ENCODE measurements at places on chromosomes 12 and 14.

GRCh38 chr12:13211191-13211858 is 14.8 kb downstream of the EMP1 start:
- no peak overlapping the region for H3K27ac ChIP-seq
- H3K36me3 ChIP-seq = no peaks in the 10 kb centered on the region
- peaks cover 36% of the 10 kb centered on the region for H3K4me1 ChIP-seq
- H3K27me3 ChIP-seq = no peaks in the 10 kb centered on the region
- no peak overlapping the region for H3K4me3 ChIP-seq
- DNase-seq = no peak

DNA sequence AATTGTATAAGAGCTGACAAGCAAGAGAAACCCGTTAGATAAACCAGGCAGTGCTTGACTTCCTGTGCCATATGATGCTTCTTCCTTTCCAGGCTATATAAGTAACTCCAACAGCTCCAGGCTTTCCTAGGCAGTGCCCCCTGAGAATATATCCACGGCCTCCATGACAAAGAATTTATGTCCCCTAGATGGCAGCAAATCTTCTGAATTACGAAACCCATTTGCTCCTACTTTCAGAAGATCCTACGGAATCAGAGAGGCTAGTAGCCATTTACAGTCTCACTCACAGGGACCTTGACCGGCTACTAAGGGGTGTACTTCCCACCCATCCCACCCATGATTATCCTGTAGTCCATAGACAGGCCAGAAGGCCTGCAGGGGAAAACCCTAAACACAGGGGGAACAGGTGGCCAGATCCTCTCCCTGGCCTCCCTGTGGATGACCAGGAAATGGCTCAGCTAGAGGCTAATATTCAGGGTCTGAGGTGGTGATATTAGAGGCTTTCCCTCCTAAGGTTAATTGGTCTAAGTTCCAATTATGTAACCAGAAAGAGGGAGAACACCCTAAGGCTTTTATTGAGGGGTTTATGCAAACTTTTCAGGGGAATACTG is 77.2 kb upstream of the DCD start:
- H3K27ac ChIP-seq = no peak overlapping the region
- no peaks in the 10 kb centered on the region for H3K36me3 ChIP-seq
- no peak overlapping the region for H3K4me3 ChIP-seq
- no peak for DNase-seq
- peaks cover 10% of the 10 kb centered on the region for H3K4me1 ChIP-seq

DNA sequence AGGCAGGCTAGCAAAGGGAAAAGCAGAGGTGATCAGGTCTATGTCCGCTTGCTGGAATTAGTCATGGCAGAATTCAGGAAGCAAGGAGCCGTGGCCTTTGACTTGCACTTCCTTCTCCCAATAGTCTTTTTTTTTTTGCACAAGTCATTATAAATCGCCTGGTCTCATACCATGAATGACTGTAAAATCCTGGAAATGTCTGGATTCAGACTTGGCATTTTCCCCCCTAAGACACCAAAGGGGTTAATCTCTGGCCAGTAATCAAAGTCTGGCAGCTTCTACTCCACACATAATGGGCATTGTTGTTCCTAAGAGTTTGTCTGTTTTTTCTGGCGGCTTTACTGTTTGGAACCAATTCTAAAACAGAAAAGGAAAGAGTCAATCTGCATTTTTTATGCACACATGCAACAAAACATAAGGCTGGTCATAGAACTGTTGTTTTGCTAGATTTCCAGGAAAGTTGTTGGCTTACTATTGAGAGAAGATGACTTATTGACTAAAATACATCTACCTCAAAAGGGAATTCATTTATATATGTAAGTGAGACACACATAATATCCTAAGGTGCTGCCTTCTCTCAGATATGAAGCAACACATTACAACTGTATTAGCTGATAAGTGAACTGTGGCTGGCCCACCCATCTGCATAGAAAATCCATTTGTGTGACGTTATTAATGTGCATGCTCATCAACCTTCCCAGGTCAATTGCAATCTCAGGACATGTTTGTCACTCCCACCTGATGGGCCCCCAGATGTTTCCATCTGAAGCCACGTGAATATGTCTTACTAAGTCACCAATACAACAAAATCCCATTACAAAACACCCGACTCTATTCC is 157.3 kb downstream of the BTG1 start:
- peaks cover 10% of the 10 kb centered on the region for H3K36me3 ChIP-seq
- DNase-seq = no peak
- H3K4me1 ChIP-seq = peaks cover 46% of the 10 kb centered on the region
- no peaks in the 10 kb centered on the region for H3K27me3 ChIP-seq
- no peak overlapping the region for H3K27ac ChIP-seq

GRCh38 chr12:115043079-115043478 is 359.1 kb upstream of the TBX3 start:
- H3K36me3 ChIP-seq = no peaks in the 10 kb centered on the region
- no peak for DNase-seq
- no peaks in the 10 kb centered on the region for H3K27me3 ChIP-seq
- no peak overlapping the region for H3K4me3 ChIP-seq
- H3K4me1 ChIP-seq = no peaks in the 10 kb centered on the region
- no peak overlapping the region for H3K27ac ChIP-seq

DNA sequence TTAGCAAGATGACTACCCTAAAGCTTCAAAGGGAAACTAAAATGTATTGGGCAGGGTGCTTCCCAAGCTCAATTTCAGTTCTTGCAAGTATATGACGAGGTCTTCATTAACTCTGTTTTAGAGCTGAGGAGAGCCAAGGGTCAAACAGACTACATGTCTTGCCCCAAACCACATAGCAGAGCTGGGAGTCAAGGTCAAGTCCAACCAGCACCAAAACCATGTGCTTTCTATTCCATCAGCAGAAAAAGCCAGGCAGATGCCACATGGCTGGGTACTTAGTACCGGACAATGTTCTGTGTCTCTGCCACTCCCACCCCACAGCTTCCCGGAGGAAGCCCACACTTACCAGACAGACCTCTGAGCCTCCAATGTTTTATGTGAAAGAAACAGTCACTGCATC is 17.6 kb downstream of the NID2 start:
- H3K4me1 ChIP-seq = no peaks in the 10 kb centered on the region
- H3K27ac ChIP-seq = no peak overlapping the region
- no peak overlapping the region for H3K4me3 ChIP-seq
- H3K27me3 ChIP-seq = no peaks in the 10 kb centered on the region

DNA sequence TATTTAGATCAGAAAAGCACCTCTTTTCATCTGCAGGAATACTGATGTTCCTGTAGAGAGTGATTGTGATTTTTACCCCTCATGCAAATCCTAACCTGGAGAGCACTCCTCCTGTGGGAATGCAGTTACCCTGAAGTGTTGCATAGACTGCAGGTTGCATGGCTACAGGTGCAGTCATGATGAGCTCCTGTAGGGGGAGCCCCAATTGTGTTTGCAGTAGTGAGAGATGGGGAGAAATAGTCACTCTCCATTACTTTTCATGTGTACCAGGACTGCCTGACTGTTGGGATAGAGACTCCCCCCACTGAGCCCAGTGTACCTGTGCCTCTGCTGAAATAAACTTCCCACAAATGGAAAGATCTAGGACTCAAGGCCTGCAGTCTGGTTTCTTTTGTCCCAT is 1086.5 kb downstream of the SLC6A15 start:
- no peaks in the 10 kb centered on the region for H3K27me3 ChIP-seq
- no peak overlapping the region for H3K4me3 ChIP-seq
- no peaks in the 10 kb centered on the region for H3K4me1 ChIP-seq
- H3K36me3 ChIP-seq = no peaks in the 10 kb centered on the region

GRCh38 chr12:131916306-131917138 is 12.6 kb upstream of the PUS1 start:
- no peak overlapping the region for H3K27ac ChIP-seq
- H3K36me3 ChIP-seq = no peaks in the 10 kb centered on the region
- H3K27me3 ChIP-seq = no peaks in the 10 kb centered on the region
- no peak for DNase-seq
- no peak overlapping the region for H3K4me3 ChIP-seq

GRCh38 chr12:104234926-104235499 is 19.4 kb downstream of the TXNRD1 start:
- H3K4me1 ChIP-seq = no peaks in the 10 kb centered on the region
- H3K36me3 ChIP-seq = peaks cover 6% of the 10 kb centered on the region
- no peak overlapping the region for H3K27ac ChIP-seq
- no peak for DNase-seq
- no peaks in the 10 kb centered on the region for H3K27me3 ChIP-seq

- no peaks in the 10 kb centered on the region for H3K4me1 ChIP-seq
- no peak overlapping the region for H3K4me3 ChIP-seq
- peaks cover 28% of the 10 kb centered on the region for H3K27me3 ChIP-seq
Measured at GRCh38 chr12:52270541-52271070, 3.8 kb upstream of the KRT86 start.

- no peaks in the 10 kb centered on the region for H3K4me1 ChIP-seq
- no peaks in the 10 kb centered on the region for H3K36me3 ChIP-seq
- no peak for DNase-seq
- no peak overlapping the region for H3K4me3 ChIP-seq
Measured at GRCh38 chr14:76836029-76836630, 9.9 kb downstream of the LRRC74A start.

GRCh38 chr12:65814038-65814437 is 10.2 kb upstream of the HMGA2 start:
- H3K27ac ChIP-seq = no peak overlapping the region
- no peak for DNase-seq
- no peaks in the 10 kb centered on the region for H3K36me3 ChIP-seq

DNA sequence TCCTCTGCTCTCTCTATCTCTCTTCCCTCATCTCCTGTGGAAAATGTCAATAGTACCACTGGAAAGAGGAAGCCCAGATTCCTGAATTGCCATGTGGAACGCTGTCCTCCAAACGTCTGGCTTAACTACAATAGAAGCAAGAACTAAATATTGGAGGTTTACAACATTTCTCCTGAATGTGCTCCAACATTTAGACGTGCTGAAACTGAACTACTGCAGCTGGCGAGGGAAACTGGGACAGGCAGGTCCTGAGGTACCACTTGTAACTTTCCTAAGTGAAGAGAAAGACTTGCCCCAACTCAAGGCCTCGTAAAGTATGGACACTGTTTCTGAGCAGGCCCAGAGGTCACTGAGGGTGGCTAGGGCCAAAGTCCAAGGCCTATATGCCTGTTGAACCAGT is 187.7 kb downstream of the NTF3 start:
- no peaks in the 10 kb centered on the region for H3K36me3 ChIP-seq
- no peak for DNase-seq
- H3K4me3 ChIP-seq = no peak overlapping the region
- no peaks in the 10 kb centered on the region for H3K4me1 ChIP-seq

DNA sequence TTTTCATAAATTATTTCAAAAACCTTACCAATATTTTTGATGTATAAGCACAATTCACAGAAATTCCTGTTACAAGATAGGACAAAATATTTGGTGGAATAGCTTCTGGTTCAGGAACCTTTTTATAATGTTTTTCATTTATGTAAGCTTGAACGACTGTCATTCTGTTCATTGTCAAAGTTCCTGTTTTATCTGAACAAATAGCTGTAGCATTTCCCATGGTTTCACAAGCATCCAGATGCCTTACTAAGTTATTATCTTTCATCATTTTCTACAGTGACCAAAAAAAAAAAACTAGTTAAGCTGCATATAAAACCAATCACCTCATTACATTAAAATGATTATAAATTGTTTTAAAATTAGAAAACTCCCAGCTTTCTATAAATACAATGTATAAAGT is 87.1 kb downstream of the ATP2B1 start:
- H3K27me3 ChIP-seq = no peaks in the 10 kb centered on the region
- H3K36me3 ChIP-seq = peaks cover 23% of the 10 kb centered on the region
- peaks cover 4% of the 10 kb centered on the region for H3K4me1 ChIP-seq
- no peak for DNase-seq
- no peak overlapping the region for H3K27ac ChIP-seq

- H3K27ac ChIP-seq = no peak overlapping the region
- H3K4me3 ChIP-seq = no peak overlapping the region
- H3K27me3 ChIP-seq = no peaks in the 10 kb centered on the region
- H3K4me1 ChIP-seq = peaks cover 4% of the 10 kb centered on the region
Measured at GRCh38 chr14:69208666-69209065, 17.4 kb downstream of the EXD2 start.

DNA sequence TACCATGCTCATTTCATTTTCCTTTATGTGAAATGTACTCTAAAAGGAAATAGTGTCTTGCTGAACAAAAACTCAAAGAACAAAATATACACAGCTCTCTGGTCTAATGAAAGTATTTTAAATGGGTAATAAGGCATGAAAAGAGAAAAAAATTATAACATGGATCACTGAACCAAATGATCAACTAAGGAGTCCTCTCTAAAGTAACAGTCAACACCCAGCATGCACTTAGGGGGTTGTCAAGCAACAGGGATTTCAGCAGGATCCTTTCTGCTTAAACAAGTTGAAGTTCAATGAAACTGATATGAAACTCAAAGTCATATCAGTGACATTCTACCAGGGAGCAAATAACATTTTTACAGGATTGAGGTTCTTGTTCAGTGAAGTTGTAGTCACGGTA is 398.8 kb downstream of the SEC23A start:
- H3K27ac ChIP-seq = no peak overlapping the region
- DNase-seq = no peak
- H3K27me3 ChIP-seq = no peaks in the 10 kb centered on the region
- no peak overlapping the region for H3K4me3 ChIP-seq

DNA sequence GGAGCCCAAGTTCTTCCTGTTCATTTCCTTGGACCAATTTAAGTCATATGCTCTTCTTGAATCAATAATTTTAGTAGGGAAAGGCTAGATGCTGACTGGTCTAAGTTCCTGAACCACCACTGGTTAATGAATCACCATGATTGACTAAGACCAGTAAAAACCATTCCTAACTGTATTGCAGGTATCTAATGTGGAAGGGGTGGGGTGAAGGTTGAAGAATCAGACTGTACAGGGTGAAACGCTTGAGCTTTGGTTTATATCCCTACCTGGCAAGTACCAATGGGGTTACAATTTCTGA is 100.1 kb downstream of the DYRK2 start:
- H3K36me3 ChIP-seq = no peaks in the 10 kb centered on the region
- H3K27ac ChIP-seq = no peak overlapping the region
- DNase-seq = no peak
- H3K27me3 ChIP-seq = no peaks in the 10 kb centered on the region

DNA sequence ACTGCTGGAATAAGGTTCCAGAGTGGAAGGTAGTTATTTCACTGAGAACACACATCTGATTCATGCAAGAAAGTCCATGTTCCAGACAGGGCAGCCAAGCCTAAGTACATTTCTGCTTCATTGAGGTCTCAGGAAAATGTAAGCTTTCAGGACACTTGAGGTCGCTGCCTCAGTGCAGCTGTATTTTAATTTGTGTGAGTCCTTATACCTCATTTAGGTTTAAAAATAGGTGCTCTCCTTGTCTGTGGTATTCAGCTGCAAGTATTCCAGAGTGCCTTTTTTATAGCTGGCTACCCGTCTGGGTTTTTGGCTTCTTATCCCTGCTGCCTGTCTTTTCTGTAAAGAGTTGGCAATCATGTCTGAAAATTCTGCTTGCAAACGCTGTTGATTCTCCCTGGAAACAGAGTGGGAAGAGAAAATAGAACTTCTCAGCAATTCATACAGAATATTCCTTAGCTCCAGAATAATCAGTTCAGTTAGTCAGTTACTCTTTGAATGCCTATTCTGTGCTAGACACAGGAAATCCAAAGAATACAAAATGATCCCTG is 45.3 kb upstream of the PLBD1 start:
- DNase-seq = no peak
- H3K4me1 ChIP-seq = no peaks in the 10 kb centered on the region
- H3K27ac ChIP-seq = no peak overlapping the region
- H3K4me3 ChIP-seq = no peak overlapping the region
- H3K27me3 ChIP-seq = no peaks in the 10 kb centered on the region
- peaks cover 5% of the 10 kb centered on the region for H3K36me3 ChIP-seq

GRCh38 chr14:55306938-55307589 is 35.8 kb downstream of the FBXO34 start:
- H3K4me1 ChIP-seq = peaks cover 20% of the 10 kb centered on the region
- no peak overlapping the region for H3K4me3 ChIP-seq
- peaks cover 31% of the 10 kb centered on the region for H3K36me3 ChIP-seq
- H3K27ac ChIP-seq = no peak overlapping the region
- no peaks in the 10 kb centered on the region for H3K27me3 ChIP-seq
